Adipocyte (in vitro differentiated cells): ENCODE measurements at places on chromosomes 4 and X.
A peak's percentile ranks its signal among the peaks of the same experiment; 100 is the strongest.

DNA sequence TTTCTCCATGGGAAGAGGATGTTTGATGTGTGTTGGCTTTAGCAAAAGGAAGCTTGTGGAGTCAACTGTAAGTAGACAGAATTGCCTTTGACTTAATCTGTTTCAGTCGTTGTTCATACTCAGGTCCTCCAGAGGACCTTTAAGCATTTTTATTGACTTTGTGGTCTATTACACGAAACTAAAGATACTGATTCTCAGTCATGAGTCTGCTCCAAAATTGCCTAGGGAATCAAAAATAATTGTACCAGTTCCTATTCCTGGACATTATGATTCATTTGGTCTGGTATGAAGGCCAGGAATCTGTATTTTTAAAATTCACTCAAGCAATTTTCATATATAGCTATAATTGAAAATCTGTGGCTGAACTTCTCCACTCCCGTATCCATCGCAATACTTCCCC is 38.6 kb downstream of the AR start:
- DNase-seq: no peak

GRCh38 chrX:54294306-54294705 is 63.5 kb downstream of the WNK3 start:
- no peak for DNase-seq

GRCh38 chr4:80419946-80420345 is 84.4 kb downstream of the CFAP299 start:
- no peak for DNase-seq

DNA sequence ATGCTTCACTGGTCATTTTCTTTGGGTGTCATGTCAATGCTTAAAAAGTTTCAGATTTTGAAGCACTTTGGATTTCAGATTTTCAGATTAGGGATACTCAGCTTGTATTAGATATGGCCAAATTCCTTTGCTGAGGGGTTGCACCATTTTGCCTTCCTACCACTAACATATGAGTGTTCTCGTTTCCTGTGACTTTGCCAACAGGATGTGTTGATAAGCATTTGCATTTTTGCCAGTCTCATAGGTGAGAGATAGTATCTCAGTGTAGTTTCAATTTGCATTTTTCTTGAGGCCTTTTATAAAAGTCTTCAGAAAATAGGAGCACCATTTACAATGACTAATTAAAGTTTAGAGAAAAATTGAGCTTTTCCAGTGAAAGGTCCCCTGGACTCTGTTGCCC is 71.6 kb upstream of the CLCN4 start:
- DNase-seq: no peak

DNA sequence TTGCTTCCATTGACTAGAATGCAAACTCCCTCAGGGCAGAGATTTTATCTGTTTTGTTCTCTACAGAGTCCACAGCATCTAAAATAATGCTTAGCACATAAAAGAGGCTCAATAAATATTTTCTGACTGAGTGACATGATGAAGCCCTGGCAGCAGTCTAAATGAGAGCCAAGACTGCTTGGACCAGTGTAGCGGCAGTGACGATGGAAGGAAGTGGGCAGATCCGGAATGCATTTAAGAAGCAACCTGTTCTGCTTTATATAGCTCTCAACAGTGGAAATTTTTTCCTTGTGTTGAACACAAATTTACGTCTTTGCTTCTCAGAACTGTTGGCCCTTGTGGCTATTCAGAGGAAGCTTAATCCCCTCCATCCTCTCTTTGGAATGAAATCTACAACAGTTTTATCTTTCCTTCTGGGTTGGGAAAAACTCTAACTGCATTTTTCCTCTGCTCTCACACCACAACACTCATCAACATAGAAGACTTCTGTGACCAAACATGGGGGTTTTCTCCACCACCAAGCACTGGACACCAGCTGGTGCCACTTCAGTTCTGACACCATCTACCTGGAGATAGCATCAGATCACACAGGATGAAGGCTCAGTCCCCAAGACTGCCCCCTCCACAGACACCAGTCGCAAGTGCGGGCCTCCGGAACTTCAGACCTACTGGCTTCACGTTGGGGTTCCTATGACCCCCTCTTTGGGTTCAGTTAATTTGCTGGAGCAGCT is 7.0 kb upstream of the BEND4 start:
- DNase-seq: no peak

DNA sequence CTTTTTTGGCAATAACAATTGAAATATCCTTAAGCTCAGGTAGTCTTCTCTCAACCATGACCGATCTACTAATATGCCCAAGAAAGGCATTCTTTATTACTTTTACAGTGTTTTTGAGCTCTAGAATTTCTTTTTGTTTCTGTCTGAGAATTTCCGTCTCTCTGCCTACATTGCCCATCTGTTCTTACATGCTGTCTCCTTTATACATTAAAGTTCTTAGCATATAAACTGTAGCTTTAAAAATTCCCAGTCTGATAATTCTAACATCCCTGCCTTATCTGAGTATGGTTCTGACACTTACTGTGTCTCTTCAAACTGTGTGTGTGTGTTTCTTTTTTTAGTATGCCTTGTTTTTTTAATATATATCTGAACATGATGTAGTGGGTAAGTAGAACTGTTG is 658.1 kb downstream of the GRID2 start:
- DNase-seq: no peak

- no peak for DNase-seq
These were observed 518.3 kb upstream of the AGA start for GRCh38 chr4:177960566-177960965.

GRCh38 chr4:146310319-146311021 is 96.1 kb downstream of the REELD1 start:
- no peak for DNase-seq

- peak; percentile 76 for DNase-seq
These were observed 8.0 kb downstream of the NUDT6 start for GRCh38 chr4:122914292-122914904.
